A549 treated with CpdA at 1 μM for 4 hours (cell line): ENCODE measurements at places on chromosomes 4 and X. TPM values are rescaled to one million over a fixed set of nuclear protein-coding genes. Genes with fewer than 3 reads are reported as not detected.

ITM2A gene
- total RNA-seq = 0.38 TPM in 1 of 5 replicates, not detected in the others

QRFPR gene
- total RNA-seq = 0.05 TPM in 1 of 5 replicates, not detected in the others

PTPN13 gene
- 3.8 to 5.6 TPM (median 4.9 TPM) in 5 replicates for total RNA-seq

CXorf49 gene
- not detected in 5 replicates for total RNA-seq

GNRHR gene
- not detected in 5 replicates for total RNA-seq

PLCXD1 gene
- total RNA-seq = 26.1 to 36.8 TPM (median 33.1 TPM) in 5 replicates

TRPC3 gene
- 0.03 to 0.08 TPM (median 0.05 TPM) in 3 of 5 replicates, not detected in the others for total RNA-seq
